Left kidney (tissue), 8 donors: ENCODE measurements at places on chromosomes 6 and 20. TPM values are rescaled to one million over a fixed set of nuclear protein-coding genes. Genes with fewer than 3 reads are reported as not detected.

DNA sequence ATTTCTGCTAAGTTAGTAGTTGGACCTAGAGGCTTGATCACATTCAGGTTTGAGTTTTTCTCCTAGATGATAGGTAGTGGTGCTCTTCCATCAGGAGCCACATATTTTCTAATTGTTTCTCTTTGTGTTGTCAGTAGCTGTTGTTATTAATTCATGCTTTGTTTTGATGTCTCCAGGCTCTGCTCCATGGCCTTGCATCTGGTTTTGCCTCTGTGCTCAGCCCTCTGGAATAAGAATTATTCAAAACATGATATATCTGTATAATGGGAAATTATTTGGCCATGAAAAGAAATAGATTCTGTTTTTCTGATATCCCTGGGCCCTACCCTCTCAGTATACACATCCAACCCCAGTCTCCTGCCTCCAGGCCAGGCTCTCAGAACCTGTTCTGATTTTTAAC lies 184.8 kb downstream of the CDC5L start:
- DNase-seq: no peak

DNA sequence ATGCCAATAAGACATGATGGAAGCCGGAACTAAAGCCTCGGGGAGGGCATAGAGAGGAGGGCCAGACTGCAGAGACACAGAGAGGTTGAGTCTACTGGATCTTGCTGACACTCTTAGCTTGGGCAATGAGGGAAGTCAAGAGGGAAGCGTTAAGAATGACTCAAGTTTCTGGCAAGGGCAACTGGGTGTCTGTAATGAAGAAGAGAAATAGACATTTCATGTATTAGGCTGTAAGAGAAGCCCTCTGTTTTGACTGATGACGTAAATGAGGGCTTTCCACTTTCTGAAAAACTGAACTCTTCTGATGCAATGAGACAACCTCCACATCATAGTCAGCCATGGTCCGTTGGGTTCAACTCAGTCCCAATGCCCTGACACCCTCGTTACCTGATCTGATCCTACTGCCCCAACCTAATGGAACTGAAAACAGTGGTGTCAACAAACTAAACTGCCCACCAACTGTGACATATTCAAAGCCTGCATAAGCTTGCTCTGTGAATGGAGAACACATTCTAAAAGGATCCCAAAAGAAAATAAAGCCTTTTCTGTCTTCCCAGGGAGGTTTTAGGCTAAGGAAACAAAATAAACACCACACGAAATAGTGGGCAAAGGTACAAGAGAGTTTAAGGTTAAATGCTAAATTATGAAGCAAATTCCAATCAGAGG lies 45.8 kb upstream of the PNRC1 start:
- no peak for DNase-seq

DNA sequence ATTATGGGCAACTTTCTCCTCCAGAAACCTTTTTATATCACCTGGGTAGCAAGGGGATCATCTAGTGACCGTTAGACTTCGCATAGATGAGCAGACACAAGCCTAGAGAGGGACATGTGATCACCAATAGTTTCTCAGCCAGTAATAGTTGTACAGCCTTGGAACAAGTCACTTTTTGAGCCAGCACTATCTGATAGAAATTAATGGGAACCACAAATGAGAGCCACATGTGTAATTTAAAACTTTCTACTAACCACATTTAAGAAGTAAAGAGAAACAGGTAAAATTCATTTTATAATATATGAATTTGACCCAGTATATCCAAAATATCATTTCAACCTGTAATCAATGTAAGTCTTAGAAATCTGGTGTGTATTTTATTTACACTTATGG lies 592 bp upstream of the CTNNBL1 start:
- no peak for DNase-seq

- DNase-seq: peak; percentile 63
Observed at GRCh38 chr20:17875981-17876385, 92.6 kb downstream of the SNX5 start.

DNA sequence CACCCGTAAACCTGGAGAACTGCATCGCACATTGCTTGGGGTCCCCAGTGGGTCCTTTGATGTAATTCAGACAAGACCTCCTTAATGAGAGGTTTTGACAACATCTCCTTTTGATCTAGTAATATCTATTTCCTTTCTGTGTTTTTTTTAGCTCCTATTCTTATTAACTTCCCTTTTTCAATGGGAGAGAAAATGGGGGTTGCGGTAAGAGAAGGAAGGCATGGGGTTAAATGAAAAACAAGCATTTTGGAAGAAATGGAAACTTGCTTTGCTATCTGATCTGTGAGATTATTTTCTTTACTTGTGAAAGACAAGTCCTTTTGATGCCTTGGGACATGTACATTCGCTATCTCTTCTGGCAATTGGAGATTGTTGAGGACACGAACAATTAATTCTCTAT lies 418.6 kb upstream of the MAN1A1 start:
- DNase-seq: no peak

GRCh38 chr6:15504040-15504495 lies 158.8 kb downstream of the DTNBP1 start:
- DNase-seq: no peak

- no peak for DNase-seq
Observed at GRCh38 chr6:134994431-134994830, 44.5 kb upstream of the ALDH8A1 start.

DNA sequence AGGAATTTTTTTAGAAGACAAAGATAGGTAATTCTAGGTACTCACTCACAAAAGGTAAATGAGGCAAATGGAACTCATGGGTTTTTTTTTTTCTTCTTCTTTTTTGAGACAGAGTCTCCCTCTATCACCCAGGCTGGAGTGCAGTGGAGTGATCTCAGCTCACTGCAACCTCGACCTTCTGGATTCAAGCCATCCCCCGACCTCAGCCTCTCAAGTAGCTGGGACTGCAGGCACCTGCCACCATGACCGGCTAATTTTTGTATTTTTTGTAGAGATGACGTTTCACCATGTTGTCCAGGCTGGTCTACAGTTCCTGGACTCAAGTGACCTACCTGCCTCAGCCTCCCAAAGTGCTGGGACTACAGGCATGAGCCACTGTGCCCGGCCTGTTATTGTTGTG lies 126.1 kb downstream of the LRRC1 start:
- no peak for DNase-seq

- no peak for DNase-seq
Observed at GRCh38 chr20:47336129-47336754, 20.3 kb downstream of the ZMYND8 start.

DNA sequence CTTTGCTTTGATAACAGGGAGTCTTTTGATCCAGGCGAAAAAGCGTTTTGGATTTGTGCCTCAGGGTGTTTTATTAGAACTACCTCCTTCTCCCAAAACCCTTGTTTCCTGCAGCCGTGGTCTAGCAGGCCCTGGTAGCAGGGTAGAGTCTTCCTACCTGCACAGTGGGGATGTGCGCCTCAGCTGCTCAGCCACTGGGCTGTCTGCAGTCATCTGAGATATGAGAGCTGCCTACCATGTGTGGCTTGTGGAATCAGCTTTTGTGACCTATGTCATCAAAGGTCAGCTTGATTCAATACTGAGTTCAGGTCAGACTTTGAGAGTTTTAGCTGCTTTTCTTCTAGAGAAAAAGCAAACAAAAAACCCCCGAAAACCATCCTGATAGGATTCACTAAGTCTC lies 279.5 kb downstream of the CLIC5 start:
- no peak for DNase-seq

- no peak for DNase-seq
Observed at GRCh38 chr6:31576897-31577578, 1.7 kb downstream of the TNF start.

DNA sequence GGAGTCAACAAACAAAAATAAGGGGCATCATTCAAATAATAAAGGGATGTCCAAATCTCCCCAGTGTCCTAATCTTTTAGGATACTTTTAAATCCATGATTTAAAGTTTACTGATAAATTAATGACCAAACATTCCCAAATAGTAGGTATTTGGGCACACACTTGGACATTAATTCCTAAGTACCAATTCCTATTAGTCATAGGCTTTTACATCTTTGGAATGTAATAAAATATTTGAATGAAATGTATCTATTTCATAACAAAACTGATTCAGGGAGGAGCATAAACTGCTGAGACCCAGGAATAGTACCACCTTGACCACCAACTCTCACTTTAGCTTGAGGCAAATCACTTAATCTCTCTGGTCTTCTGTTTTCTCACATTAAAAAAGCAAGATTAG lies 44.3 kb downstream of the VGLL2 start:
- DNase-seq: no peak

DNA sequence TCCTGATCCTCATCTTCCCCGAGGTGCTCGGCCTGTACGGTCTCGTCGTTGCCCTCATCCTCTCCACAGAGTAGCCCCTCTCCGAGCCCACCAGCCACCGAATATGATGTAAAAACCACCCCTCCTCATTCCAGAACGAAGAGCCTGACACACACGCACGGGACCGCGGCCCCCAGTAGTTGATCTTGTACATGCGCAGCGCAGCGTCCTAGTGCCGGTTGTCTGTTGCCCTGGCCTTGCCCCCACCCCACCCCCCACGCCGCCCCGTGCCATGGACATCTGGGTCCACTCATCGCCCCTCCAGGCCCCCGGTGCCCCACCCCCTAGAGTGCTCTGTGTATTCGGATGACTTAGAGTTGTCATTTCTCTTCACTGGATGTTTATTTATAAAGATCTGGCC lies 5.2 kb upstream of the PRPH2 start:
- DNase-seq: no peak

DNA sequence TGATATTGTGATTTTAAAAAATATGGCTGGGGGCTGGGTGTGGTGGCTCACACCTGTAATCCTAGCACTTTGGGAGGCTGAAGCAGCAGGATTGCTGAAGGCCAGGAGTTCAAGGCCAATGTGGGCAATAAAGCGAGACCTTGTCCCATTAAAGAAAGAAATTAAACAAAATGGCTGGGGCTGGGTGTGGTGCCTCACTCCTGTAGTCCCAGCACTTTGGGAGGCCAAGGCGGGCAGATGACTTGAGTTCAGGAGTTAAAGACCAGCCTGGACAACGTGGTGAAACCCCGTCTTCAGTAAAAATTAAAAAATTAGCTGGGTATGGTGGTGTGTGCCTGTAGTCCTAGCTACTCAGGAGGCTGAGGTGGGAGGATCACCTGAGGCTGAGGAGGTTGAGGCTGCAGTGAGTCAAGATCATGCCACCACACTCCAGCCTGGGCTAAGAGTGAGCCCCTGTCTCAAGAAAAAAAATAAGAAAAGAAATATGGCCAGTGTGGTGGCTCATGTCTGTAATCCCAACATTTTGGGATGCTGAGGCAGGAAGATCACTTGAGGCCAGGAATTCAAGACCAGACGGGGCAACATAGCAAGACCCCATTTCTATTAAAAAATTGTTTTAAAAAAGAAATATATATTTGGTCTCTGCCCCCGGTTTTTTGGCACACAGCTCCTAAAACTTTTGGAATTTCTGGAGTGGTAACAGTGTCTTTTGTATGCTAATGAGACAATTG lies 39.8 kb downstream of the SLC17A5 start:
- no peak for DNase-seq

DNA sequence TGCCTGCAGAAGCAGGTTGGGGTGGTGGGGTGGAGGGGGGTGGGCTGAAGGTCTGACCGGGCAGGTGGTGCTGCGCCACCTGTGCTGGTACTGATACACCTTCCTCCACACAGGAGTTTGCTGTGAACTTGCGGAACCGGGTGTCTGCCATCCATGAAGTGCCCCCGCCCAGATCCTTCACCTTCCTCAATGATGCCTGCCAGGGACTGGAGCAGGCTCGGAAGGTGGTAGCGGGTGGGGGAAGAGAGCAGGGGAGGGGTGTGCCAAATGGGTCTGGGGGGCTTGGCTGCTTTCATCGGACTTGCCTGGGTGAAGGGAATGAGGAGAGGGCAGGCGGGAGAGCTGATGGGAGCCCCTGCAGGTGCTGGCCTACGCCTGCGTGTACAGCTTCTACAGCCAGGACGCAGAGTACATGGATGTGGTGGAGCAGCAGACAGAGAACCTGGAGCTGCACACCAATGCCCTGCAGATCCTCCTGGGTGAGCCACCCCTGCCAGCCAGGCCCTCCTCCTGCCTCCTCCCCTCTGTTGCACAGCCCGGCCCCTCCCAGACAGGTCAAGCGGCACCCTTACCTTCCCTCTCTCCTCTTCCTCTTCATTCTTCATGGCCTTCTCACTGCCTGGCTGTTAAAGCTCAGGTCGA lies 6.7 kb downstream of the DNPH1 start:
- no peak for DNase-seq

DNA sequence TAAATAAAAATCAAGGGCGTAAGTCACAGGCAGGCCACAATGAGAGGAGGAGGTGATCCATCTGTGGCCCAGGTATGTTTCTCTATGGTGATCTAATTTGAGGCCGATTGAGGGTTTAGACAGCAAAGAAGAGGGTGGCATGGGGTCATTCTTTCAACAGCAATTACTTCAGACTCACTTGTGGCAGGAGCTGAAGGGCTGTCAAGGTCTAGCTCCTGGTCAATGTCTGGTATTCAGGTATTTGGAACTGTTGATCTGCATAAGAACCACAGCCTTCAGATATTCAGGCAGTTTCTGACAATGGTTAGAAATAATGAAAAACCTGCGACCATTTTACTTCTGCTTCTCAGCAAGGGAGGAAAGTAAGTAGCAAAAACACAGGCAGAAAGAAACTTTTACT lies 259.6 kb downstream of the FOXC1 start:
- no peak for DNase-seq

DNA sequence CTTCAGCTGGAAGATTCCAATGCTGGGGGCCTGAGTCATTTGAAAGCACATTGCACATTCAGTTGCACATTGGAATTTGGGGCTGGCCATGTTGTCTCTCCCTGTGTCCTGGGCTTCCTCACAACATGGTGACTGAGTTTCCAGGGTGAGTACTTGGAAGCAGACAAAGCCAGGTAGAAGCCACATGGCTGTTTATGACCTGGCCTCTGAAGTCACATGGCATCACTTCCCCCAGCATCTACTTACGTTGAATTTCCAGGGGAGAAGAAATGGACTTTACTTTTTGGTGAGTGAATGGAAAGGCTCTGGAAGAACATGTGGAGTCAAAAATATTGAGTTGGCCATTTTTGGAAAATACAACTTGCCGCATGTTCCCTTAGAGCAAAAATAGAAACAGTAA lies 155.5 kb downstream of the LINC00237 start:
- no peak for DNase-seq

SHLD1 gene
- 7.6 TPM for polyA plus RNA-seq

IP6K3 gene
- 1.0 TPM for polyA plus RNA-seq

ADGRF5 gene
- polyA plus RNA-seq: 25.5 TPM

TP53TG5 gene
- polyA plus RNA-seq: 2.0 TPM

RBBP8NL gene
- 1.3 TPM for polyA plus RNA-seq

WASF1 gene
- 56.2 TPM for polyA plus RNA-seq

HSPA1A gene
- 72.3 TPM for polyA plus RNA-seq

STAU1 gene
- polyA plus RNA-seq: 118 TPM

RBM24 gene
- polyA plus RNA-seq: 1.2 TPM

CNKSR3 gene
- polyA plus RNA-seq: 58.4 TPM

BTN2A1 gene
- polyA plus RNA-seq: 34.9 TPM

SLC22A3 gene
- 6.4 TPM for polyA plus RNA-seq
